ENCODE measurements at places on chromosomes 12 and 14.

DNA sequence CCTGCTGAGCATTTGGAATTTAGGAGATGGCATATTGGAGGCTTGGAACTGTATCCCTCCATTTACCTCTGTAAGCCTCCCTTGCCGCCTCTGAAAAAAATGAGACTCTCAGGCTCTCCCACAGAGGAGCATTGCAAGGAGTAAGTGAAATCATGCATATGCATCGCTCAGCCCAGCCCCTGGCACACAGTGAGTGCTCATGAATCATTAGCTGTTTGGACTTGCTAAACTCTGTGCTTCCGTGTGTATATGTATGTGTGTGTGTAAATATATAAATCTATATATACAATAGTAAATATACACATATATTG, 17.1 kb upstream of the TBX3 start:
- no peak for DNase-seq

- no peak for DNase-seq
These were observed 310.5 kb downstream of the ETNK1 start for GRCh38 chr12:22935501-22935900.

GRCh38 chr14:86999036-86999435, 993.9 kb downstream of the GALC start:
- DNase-seq: no peak

DNA sequence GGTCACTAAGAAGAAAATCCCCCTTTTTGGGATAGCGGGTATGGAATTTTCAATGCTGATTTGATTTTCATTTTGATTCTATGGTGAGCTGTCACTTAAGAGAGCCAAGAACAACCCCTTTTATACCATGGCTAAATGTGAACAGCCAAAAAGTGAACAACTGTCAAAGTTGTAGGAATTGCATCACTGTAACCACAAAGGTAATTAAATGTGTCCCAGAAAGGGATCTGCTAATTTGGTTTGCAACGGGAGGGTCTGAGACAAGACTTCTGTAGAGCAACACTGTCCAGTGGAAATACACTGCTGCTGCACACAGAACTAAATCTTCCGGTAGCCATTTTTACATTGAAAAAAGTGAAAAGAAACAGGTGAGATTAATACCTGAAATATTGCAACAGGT, 14.6 kb downstream of the CHST11 start:
- DNase-seq: no peak

DNA sequence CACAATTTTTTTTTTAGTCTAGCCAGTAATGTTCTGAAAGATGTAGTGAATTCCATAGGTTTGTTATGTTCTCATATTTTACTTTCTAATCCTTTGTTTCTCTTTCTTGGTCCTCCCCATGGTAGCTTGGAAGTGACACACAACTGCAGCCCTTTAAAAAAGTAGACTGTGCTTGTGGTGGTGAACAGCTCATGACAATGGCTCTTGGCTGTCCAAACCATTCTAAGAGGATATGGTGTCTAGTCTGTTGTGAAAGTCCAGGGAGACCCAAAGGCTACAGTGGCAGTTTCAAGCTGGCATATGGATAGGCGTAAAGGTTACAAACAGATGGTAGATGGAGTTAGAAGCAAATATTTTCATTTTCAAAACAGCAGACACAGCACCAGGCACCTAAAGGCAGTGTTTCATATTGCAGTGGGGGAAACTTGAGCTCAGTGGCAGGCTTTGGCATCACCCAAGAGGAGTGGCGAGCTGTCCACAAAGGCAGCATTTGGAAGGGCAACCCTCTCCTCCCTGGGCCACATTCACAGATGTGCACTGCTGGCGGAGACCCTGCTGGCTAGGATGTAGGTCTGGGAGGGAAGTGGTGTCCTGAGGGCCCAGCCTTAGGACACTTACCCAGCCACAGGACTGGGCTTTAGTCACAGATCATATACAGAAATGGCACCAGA, 102.1 kb downstream of the DYRK2 start:
- DNase-seq: no peak

GRCh38 chr14:93065272-93065730, 50.4 kb downstream of the ITPK1 start:
- no peak for DNase-seq

DNA sequence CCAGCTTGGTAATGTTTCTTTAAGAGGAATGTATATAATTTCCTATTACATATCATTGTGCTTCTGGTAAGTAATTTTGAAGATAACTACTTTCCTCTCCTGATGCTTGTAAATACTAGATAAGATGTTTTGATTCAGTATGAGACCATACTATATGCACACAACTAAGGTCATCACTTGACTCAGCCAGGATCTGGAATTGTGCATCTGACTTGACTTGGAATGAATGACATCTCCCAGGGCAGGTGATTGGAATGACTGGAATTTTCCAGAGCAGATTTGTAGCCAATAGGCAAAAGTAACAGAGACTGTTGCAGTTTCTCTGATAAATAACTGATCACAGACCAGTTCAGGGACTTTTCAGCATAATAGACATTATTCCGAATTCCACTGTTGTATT, 11.1 kb downstream of the BEST3 start:
- DNase-seq: no peak

DNA sequence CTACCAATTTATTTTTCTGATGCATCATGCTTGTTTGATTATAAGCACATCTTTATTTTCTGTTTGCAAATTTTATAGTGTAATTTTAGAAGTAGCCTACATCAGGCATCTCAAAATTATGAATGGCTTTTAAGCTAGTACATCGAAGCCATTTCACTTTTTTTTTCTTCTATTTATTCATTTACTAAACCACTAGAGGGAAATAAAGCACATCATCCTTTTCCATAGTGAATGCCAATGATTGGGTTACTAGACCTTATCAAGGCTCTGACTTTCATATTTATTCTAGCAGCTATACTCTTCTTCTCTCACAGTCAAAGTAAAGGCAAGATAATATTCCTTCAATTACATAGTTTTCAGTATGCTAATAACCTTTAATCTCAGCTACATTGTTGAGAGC, 736.4 kb upstream of the LRFN5 start:
- DNase-seq: no peak

DNA sequence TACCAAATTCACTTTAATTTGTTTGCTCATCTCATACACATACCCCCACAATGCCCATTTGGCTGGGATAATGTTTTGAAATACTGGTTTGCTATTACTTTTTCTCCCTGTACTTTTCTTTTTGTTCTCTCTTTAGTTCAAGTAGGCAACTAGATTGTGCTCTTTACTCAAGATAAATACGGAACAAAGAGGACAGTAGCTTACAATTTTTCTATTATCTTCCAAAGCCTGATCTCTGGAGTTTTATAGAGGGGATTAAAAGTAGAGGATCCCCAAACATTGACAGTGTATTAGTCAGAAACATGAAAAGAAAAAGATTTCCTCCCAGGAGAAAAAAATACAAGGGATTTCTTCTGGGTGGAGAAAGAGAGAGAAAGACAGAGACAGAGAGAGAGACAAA, 102.1 kb upstream of the FSCB start:
- DNase-seq: no peak

GRCh38 chr12:131950182-131950913, 606 bp downstream of the EP400 start:
- no peak for DNase-seq

DNA sequence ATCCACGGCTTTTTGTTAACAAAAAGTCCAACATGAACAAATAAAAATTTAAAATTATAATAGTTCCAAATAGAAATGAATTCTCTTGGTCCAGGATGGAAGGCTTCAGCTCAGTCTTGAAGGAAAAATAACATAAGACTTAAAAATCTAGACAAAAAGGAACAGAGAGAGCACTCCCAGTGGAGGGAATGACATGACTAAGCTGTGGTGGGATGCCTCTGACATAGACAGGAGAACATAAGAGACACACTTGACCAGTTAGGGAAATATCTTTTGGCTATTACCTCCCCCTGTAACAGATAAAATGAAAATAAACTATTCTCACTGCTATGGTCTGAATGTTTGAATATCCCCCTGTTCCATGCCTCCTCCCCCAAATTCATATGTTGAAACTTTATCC, 106.8 kb downstream of the BBS10 start:
- DNase-seq: no peak

- no peak for DNase-seq
These were observed 409.2 kb downstream of the IPO8 start for GRCh38 chr12:30286345-30286926.

DNA sequence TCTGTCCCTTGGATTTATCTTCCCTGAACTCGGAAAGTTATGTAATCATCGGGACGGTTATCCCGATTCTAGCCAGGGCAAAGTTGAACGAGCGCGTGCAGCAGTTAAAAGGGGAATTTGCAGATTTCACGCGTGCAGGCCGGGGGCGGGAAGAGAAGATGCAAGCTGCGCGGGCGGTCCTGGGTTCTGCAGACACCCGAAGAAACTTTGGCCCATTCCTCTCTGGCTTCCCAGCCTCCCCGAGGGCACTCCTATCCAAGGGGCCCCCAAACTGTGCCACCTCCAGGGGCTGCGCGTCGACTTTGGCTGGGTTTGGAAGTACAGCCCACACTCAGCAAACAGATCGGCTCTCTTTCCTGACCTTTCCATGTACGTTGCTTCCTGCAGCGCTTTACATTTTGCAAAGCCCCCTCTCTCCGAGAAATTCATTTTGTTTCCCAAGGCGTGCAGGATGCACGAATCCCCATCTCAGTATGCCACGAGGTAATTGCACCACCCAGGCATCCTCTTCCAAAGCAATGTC, 941 bp upstream of the PPP1CC start:
- DNase-seq: no peak

DNA sequence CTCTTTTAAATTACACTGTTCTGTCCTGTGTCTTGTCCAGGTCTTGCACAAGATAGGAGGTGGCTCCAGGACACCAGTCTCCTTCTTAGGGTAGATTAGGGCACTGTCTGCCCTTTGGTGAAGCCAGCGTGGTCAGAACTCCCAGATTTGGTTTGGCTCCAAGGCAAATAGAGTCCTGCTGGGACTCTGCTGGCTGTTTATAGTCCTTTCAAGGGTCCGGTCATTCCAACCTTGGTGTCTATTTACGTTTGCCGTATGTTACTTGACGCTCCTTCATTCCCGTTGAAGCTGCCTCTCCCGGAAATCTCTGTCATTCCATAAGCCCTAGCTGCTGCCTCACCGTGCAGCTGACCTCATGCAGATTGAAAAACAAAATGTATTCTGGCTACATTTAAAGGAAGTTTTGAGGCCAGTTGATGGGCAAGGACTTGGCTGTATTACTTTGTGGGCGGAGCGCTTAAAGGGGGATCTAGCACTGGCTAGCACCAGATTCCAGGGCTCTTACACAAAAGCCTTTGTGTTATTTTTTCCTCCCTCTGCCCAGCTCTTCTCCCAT, 180.6 kb downstream of the AKAP6 start:
- DNase-seq: no peak

- DNase-seq: peak; percentile 51
These were observed 134.6 kb upstream of the EVL start for GRCh38 chr14:99930420-99931274.

GRCh38 chr12:64466178-64466577, 14.3 kb downstream of the TBK1 start:
- DNase-seq: no peak

GRCh38 chr14:101585211-101585610, 23.9 kb downstream of the DIO3 start:
- no peak for DNase-seq

DNA sequence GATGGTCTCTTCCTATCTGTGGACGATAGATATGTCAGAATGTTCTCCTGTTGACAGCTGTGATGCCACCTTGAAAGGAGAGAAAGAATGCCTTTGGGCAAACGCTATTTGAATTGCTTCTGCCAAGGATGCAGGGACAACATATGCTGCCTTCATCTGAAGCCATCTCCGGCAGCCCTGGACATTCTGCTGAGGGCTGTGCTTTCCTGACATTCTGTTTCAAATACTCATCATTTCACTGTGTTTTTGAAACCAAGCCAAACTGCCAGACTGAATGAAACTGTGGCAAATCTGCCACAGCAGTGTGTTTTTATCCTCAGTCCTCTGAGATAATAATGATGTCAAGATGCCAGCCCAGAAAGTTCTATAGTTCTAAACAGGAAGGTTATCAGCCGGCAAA, 85.8 kb upstream of the BCAT1 start:
- DNase-seq: no peak

GRCh38 chr14:52402812-52403526, 88.9 kb downstream of the PTGER2 start:
- no peak for DNase-seq

GRCh38 chr12:75656648-75657047, 145.2 kb upstream of the KRR1 start:
- no peak for DNase-seq

- no peak for DNase-seq
These were observed 604.8 kb upstream of the SEL1L start for GRCh38 chr14:82138431-82138830.

DNA sequence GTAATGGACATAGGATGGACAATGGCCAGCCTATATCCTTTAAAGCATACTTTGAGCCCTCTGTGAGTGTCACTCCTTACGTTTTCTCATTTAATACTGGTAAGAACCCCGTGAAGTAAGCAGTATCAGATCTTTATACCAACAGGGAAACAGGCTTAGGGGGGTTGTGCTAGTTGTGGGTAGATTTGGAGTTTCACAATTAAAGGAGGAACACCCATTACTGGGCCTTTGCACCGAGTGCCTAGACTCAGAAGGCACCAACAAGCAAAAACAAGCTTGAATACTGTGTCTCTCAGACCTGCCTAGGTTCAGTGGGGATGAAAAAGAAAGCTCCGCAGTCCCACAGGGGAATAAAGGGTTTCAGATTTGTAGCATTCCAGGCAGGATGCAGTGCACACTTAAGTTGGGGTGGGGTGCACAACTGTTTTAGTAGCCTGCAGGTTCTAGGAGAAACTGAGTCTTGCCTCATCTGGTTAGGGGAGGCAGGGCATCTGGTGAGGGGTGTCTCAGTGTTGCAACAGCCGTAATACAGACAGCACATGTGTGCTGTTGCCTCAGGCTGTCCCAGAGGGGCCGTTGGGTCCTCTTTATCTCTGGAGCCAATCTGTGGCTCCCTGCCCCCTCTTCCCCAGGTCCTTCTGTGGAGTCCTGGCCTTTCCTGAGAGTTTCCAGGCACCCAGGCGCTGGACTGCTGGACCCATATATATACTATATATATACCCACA, 51.2 kb downstream of the IRAK3 start:
- DNase-seq: no peak

Measured in GM12892 (cell line).